ENCODE measurements at places on chromosomes 4 and X. TPM values are rescaled to one million over a fixed set of nuclear protein-coding genes. Genes with fewer than 3 reads are reported as not detected.

Gene SULT1B1
- total RNA-seq: 1.1 TPM

Gene ADAMTS3
- not detected for total RNA-seq

Gene ADGRL3
- not detected for total RNA-seq

Gene COX7B
- 334 TPM for total RNA-seq

Gene YTHDC1
- total RNA-seq: 69.3 TPM

Gene SLC38A5
- 86.0 TPM for total RNA-seq

Gene TEX13D
- not detected for total RNA-seq

Gene SCD5
- total RNA-seq: 2.9 TPM

Gene ARAF
- total RNA-seq: 68.4 TPM

Gene DOK7
- not detected for total RNA-seq

Gene RAB39B
- total RNA-seq: 7.2 TPM

Gene CTSO
- total RNA-seq: 2.4 TPM

Gene SPARCL1
- total RNA-seq: not detected

Gene ADRA2C
- total RNA-seq: not detected

Gene RTL9
- total RNA-seq: not detected

Gene FRMD7
- total RNA-seq: not detected

Gene OTUD6A
- not detected for total RNA-seq

Gene FAM149A
- 0.29 TPM for total RNA-seq

Gene NPY1R
- not detected for total RNA-seq

Gene AR
- not detected for total RNA-seq

Gene BLOC1S4
- total RNA-seq: 21.5 TPM

Gene STK32B
- total RNA-seq: not detected

Gene CDKL5
- total RNA-seq: 1.0 TPM

Gene MCF2
- 0.55 TPM for total RNA-seq

Gene CFAP47
- total RNA-seq: not detected

Gene SRPX
- total RNA-seq: 1.5 TPM

Gene TRAPPC11
- total RNA-seq: 29.9 TPM

Gene SLITRK4
- total RNA-seq: not detected

Gene DMP1
- total RNA-seq: not detected

Gene AVPR2
- total RNA-seq: not detected

Gene SYP
- total RNA-seq: 1.1 TPM

Gene EPHA5
- total RNA-seq: not detected

Gene UGT2B15
- total RNA-seq: not detected

Gene INPP4B
- 44.7 TPM for total RNA-seq

Gene MAGEB10
- total RNA-seq: not detected

Gene TMEM271
- not detected for total RNA-seq

Gene C4orf51
- not detected for total RNA-seq

Gene GUCY1A1
- 0.21 TPM for total RNA-seq

All from activated CD8-positive, alpha-beta T cell treated with anti-CD3 and anti-CD28 coated beads, Interleukin-2, amount 10 ng/mL, durations not matched to agents 7 days and 5 days (primary cell).